ENCODE measurements at places on chromosomes 1 and 21.

- no peak for DNase-seq
These were observed 29.5 kb upstream of the DIP2A start for GRCh38 chr21:46428987-46429710.

DNA sequence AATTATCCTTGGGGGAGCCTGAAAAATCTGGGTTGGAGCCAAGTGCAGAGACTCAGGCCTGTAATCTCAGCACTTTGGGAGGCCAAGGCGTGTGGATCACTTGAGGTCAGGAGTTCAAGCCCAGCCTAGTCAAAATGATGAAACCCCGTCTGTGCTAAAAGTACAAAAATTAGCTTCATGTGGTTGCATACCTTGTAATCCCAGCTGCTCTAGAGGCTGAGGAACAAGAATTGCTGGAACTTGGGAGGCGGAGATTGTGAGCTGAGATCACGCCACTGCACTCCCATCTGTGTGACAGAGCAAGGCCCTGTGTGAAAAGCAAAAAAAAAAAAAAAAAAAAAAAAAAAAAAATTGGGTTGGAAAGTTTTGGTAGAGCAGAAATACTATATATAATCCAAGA, 1563.6 kb upstream of the PRMT6 start:
- DNase-seq = no peak

DNA sequence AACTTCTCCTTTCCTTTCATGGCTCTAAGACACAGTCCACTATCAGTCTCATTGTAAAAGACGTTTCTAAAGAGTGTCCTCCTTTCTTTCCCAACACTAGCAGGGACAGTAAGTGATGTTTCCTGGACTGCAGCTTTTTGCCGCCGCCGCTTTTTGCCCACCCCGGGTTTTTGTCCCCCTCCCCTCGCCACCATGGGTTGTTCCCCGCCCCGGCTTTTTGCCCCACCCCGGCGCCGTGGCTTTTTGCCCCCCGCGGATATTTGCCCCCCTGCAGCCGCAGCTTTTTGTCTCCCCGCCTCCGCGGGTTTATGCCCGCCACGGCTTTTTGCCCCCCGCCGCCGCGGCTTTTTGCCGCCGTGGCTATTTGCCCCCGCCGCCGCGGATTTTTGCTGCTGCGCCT, 95.2 kb downstream of the TPTE start:
- DNase-seq = no peak

- DNase-seq = no peak
These were observed 89.4 kb downstream of the PTPRU start for GRCh38 chr1:29325675-29326074.

GRCh38 chr1:92458146-92458545, 28.6 kb downstream of the GFI1 start:
- no peak for DNase-seq

DNA sequence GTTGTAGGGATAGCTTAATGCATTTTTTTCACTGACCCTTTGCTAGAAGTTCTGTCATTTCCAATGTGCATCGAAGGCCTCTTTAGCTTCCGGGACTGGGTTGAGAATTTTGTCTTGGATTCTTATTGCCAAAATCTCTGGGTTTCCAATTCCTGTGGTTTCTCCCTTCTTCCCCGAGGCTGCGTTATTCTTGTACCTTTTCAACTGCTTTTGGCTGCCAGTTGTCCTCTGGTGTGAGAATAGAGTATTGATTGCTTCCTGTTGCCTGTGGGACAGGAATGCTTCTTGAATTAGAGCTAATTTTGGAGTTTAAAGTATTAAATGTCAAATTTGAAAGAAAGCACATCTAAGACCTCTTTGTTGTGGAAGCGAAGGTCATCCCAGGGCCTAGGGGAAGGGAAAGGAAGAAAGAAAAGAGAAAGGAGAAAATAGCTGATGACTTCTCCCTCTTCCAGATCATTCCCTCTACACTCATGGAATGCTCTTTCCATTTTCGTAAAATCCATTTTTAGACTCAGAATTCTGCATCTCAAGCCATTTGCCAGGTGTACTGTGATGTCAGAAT, 21.1 kb downstream of the HUNK start:
- no peak for DNase-seq

GRCh38 chr1:46611691-46612221, 4.9 kb downstream of the MOB3C start:
- DNase-seq = no peak

- no peak for DNase-seq
These were observed 24.1 kb upstream of the RNF19B start for GRCh38 chr1:32988665-32989064.
